ENCODE measurements at places on chromosomes 11 and 22.

- no peak for DNase-seq
Measured at GRCh38 chr11:27394781-27395228, 31.8 kb upstream of the CCDC34 start.

DNA sequence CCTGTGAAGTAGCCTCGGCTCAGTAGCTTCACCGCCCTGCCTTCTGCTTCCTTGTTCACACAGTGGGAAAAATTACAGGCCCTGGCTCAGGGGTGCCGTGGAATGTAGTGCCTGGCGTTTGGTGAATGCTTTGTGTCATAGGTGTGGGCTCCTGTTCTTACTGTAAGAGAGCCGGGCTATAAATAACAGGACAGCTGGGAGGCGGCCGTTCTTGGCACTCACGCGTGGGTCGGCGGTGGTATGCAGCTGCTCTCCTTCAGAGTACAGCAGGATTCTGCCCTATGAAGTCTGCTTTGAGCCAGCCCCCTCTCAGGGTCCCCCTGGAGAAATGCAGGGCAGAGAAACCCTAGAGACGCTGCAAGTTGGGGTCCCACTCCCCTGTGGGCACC is 84.2 kb downstream of the CTTN start:
- DNase-seq: no peak

- no peak for DNase-seq
Measured at GRCh38 chr22:17629173-17629489, 582 bp upstream of the ATP6V1E1 start.

GRCh38 chr22:38213319-38213989 is 11.7 kb downstream of the MAFF start:
- DNase-seq: no peak
